ENCODE measurements at places on chromosomes 7 and 10. TPM values are rescaled to one million over a fixed set of nuclear protein-coding genes. Genes with fewer than 3 reads are reported as not detected.
A peak's percentile ranks its signal among the peaks of the same experiment; 100 is the strongest.

- no peak for DNase-seq
- H3K36me3 ChIP-seq: no peaks in the 10 kb centered on the region
- H3K27me3 ChIP-seq: no peaks in the 10 kb centered on the region
- no peak overlapping the region for H3K4me3 ChIP-seq
- H3K4me1 ChIP-seq: peaks cover 20% of the 10 kb centered on the region
- H3K27ac ChIP-seq: no peak overlapping the region
Observed at GRCh38 chr7:4131063-4131462, 551.0 kb upstream of the FOXK1 start.

DNA sequence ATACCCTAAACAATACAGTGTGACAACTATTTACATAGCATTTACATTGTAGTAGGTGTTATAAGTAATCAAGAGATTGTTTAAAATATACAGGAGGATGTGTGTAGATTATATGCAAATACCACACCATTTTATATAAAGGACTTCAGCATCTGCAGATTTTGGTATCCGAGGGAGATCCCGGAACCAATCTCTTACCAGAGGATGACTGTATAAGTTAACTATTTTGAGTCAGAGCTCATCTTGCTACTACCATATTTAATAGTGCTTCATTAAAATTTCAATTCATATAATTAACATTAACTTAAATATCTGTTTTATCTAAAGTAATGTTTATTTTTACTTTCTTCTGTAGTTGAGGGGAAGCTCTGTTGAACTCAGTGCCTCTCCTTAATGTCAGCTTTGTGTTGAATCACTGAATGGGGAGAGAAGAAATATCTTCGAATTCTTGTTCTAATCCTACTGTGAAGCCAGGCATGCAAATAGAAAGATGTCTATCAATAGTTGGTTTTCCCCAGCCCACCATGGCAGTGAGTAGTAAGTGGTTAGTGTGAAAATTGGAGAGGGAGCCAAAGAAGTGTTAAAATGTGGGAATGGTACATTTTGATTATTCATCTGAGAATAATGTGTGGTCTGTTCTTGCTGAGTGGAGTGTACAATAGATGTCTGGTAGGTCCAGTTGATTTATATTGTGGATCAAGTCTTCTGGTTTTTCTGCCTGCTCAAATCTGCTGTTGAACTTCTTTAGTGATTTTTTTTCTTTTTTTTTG lies 90.1 kb upstream of the CYP26C1 start:
- H3K27ac ChIP-seq: no peak overlapping the region
- no peaks in the 10 kb centered on the region for H3K27me3 ChIP-seq
- H3K4me1 ChIP-seq: peaks cover 2% of the 10 kb centered on the region
- no peak for DNase-seq
- H3K4me3 ChIP-seq: no peak overlapping the region

DNA sequence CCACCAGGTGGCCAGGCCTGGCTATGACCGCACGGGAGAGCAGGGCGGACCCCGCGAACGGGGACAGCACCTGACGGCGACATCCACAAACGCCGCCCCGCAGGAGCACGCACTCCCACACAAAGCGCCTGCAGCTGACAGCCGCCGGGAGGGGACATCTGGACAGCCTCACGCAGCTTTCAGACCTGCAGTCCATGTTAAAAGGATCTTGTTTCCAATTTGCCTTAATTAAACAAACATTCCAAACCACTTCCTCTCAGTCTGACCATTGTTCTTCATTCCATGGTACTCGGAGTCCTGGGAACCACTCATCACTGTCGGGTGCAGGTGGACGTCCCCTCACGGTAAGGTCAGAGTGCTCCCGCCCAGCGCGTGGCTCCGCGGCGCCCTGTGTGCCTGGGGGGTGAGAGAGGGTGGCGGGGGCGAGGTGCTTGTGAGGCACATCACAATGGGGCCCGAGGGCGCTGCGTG lies 5.9 kb upstream of the GPER1 start:
- no peak overlapping the region for H3K4me3 ChIP-seq
- H3K27ac ChIP-seq: no peak overlapping the region
- peaks cover 14% of the 10 kb centered on the region for H3K4me1 ChIP-seq
- no peak for DNase-seq
- no peaks in the 10 kb centered on the region for H3K36me3 ChIP-seq

DNA sequence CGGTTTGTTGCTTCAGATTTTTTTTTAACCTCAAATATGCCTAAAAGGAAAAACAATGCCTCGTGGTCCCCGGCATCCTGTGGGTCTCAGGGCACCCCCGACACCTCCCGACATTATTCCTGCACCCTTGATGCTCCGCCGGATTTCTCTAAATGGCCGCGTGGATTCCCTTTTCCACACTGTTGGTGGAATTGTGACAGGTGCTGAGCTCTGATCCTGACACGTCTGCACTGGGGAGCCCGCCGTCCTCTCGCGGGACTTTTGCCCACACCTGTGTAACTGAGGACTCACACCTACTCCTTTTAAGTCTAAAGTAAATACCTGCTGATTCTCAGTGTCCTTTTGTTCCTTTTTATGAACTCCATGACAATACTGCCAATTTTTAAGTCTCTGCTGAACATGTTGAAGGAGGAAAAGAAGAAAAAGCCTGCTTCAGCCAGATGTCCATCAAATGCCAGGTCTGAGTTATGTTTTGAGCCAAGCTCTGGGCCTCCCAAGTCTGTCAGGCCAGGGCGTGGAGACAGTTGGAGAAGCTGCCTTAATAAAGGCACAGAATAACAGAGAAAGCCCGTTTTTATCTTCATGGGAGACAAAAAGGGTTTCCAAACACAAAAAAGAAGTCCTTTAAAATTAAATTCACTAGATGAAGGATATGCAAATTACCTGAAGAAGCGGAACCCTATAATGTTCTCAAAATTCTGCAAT lies 568.2 kb downstream of the DNAJB6 start:
- no peak for DNase-seq
- H3K36me3 ChIP-seq: no peaks in the 10 kb centered on the region
- H3K27me3 ChIP-seq: no peaks in the 10 kb centered on the region
- no peaks in the 10 kb centered on the region for H3K4me1 ChIP-seq
- H3K27ac ChIP-seq: no peak overlapping the region
- H3K4me3 ChIP-seq: no peak overlapping the region

DNA sequence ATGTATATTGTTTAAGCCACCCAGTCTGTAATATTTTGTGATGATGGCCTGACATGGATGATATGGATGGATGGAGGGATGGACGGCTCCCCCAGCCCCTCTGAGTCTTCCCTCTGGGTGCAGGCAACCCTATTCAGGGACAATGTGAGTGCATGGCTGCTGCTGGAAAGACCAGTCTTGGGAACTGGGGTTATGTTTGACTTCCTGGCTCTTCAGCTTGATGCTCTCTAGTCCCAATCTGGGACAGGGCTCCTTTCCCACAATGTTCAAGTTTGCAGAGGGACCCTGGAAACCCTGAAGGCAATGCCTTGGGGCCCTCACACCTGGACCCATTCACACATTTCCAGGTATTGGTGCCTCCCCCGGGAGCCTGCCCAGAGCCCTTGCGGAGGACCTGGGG lies 52.3 kb upstream of the RET start:
- H3K27ac ChIP-seq: no peak overlapping the region
- H3K4me3 ChIP-seq: no peak overlapping the region
- H3K27me3 ChIP-seq: peaks cover 18% of the 10 kb centered on the region
- peaks cover 5% of the 10 kb centered on the region for H3K4me1 ChIP-seq

GRCh38 chr7:148277042-148277660 lies 313.4 kb upstream of the C7orf33 start:
- H3K4me1 ChIP-seq: no peaks in the 10 kb centered on the region
- no peaks in the 10 kb centered on the region for H3K36me3 ChIP-seq
- H3K27ac ChIP-seq: no peak overlapping the region
- H3K4me3 ChIP-seq: no peak overlapping the region
- DNase-seq: no peak
- no peaks in the 10 kb centered on the region for H3K27me3 ChIP-seq

DNA sequence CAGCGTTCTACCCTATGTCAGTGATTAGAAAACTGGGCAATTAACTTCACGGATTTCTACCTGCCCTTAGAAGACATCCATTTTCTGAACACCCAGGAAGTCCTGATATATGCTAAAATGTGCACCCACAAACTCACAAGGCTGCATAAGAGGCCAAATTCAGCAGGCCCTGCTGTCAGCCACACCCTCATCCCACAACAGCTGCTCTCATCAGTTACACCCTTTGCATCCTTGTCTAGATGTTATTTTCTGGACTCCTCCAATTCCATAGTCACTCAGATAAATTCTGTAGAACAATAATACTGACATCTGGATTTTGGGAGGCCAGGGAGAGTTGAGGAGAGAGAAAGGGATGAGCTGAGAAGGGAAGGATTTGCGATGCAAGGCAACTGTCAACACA lies 208.9 kb downstream of the TAX1BP1 start:
- no peak overlapping the region for H3K27ac ChIP-seq
- no peaks in the 10 kb centered on the region for H3K36me3 ChIP-seq
- no peaks in the 10 kb centered on the region for H3K27me3 ChIP-seq
- no peak for DNase-seq
- no peak overlapping the region for H3K4me3 ChIP-seq
- H3K4me1 ChIP-seq: peaks cover 4% of the 10 kb centered on the region

- no peaks in the 10 kb centered on the region for H3K36me3 ChIP-seq
- no peaks in the 10 kb centered on the region for H3K27me3 ChIP-seq
- DNase-seq: no peak
- peaks cover 7% of the 10 kb centered on the region for H3K4me1 ChIP-seq
Observed at GRCh38 chr7:112989531-112989930, 97.1 kb downstream of the GPR85 start.

GRCh38 chr7:120373174-120373573 lies 100.2 kb downstream of the KCND2 start:
- H3K4me1 ChIP-seq: no peaks in the 10 kb centered on the region
- DNase-seq: no peak
- no peaks in the 10 kb centered on the region for H3K36me3 ChIP-seq
- H3K27ac ChIP-seq: no peak overlapping the region
- no peaks in the 10 kb centered on the region for H3K27me3 ChIP-seq
- H3K4me3 ChIP-seq: no peak overlapping the region

GRCh38 chr7:133845005-133845404 lies 282.1 kb upstream of the LRGUK start:
- DNase-seq: no peak
- H3K4me1 ChIP-seq: no peaks in the 10 kb centered on the region
- H3K4me3 ChIP-seq: no peak overlapping the region
- H3K27me3 ChIP-seq: no peaks in the 10 kb centered on the region

- H3K4me3 ChIP-seq: no peak overlapping the region
- H3K27me3 ChIP-seq: no peaks in the 10 kb centered on the region
- H3K27ac ChIP-seq: no peak overlapping the region
Observed at GRCh38 chr7:823649-824048, 8.6 kb upstream of the SUN1 start.

DNA sequence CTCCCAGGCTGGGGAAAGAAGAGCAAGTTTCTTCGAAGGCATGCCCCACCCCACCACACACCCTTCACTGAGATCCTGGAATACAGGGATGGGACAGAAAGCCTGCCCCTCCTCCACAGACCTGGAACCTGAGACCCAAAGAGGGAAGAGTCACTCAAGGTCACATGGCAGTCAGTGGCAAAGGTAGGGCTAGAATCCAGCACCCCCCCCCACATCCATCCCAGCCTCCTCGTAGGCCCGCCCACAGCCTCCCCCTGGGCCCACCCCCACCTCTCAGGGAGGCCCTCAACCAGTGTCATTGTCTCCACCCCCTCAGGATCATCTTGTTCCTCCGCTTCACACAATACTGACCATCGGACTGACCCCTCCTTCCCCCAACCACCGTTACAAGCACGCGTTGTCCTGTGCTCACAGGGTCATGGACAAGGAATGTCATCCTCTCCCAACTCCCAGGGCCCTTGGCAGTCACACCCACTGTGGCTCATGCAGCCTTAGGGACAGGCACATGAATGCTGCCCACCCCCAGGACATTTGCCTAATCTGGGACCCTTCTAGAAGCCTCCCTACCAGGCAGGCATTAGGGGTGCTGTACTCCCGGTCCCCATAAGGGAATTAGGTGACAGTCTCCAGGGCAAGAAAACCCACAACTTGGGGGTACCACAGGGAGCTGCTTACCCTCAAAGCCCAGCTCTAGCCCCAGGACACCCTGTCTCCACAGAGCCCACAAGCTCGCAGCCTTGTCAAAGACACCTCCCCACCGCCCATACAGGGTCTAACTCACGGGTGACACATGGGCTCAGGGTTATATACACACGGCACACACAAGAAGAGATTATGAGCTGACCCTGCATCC lies 1.4 kb downstream of the KCNH2 start:
- H3K27ac ChIP-seq: no peak overlapping the region
- peaks cover 55% of the 10 kb centered on the region for H3K4me1 ChIP-seq
- H3K4me3 ChIP-seq: peak overlapping the region; percentile 20

DNA sequence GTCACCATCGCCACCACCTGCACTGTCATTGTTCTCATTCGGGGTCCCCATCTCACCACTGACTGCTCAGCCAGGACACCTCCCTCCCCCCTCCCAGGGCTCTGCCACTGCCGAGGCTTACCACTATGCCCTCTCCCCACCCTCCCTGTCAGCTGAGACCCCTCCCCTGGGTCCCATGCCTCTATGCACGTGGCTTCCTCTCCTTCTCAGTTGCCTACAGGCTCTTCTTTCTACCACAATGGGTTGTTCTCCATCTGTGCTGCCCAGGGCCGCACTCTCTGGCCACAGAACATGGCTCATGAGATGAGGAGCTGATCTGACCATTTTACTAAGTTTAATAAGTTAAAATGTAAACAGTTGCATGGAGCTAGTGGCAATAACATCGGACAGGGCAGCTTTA lies 16.1 kb upstream of the EN2 start:
- H3K36me3 ChIP-seq: no peaks in the 10 kb centered on the region
- no peaks in the 10 kb centered on the region for H3K4me1 ChIP-seq
- H3K27ac ChIP-seq: no peak overlapping the region
- peaks cover 88% of the 10 kb centered on the region for H3K27me3 ChIP-seq
- no peak overlapping the region for H3K4me3 ChIP-seq

DNA sequence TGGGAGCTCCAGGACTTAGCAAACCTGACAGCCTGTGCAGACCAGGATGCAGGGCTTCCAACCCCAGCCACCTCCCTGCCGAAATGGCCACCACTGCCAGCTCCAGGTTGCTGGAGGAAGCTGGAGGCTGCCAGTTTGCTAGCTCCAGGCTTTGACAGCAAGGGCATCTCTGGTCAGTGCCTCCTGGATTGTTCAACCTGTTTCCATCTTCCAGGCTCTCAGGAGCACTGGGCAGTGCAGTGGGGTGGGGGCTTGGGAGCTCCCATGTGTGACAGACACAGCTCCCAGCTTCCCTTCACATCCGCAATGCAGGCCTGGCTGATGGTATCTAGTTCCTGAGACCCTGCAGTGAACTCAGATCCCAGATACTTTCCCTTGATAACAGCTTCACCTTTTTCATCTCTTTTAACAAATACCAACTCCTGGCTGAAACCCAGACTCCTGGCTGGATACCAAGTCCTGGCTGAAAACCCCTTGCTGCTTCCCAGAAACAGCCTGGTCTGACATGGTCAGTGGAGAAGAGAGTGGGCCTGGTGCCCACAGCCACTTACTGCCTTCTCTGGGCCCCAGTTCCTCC lies 20.8 kb upstream of the RET start:
- H3K4me1 ChIP-seq: no peaks in the 10 kb centered on the region
- H3K36me3 ChIP-seq: no peaks in the 10 kb centered on the region
- H3K4me3 ChIP-seq: no peak overlapping the region
- DNase-seq: no peak
- peaks cover 6% of the 10 kb centered on the region for H3K27me3 ChIP-seq
- no peak overlapping the region for H3K27ac ChIP-seq

- no peak overlapping the region for H3K27ac ChIP-seq
- no peak for DNase-seq
- H3K36me3 ChIP-seq: no peaks in the 10 kb centered on the region
- no peak overlapping the region for H3K4me3 ChIP-seq
- H3K4me1 ChIP-seq: peaks cover 4% of the 10 kb centered on the region
Observed at GRCh38 chr10:46006219-46006618, 24.2 kb downstream of the NCOA4 start.

The MBL2 gene
- 1.1 TPM for total RNA-seq

The GRID2IP gene
- total RNA-seq: 0.44 TPM

The PRLHR gene
- not detected for total RNA-seq

The SRRM3 gene
- 1.5 TPM for total RNA-seq

The SLC16A9 gene
- 3.8 TPM for total RNA-seq

The RUFY2 gene
- total RNA-seq: 12.7 TPM

The LRRC18 gene
- total RNA-seq: not detected

The GUSB gene
- total RNA-seq: 53.7 TPM

The CLDN4 gene
- 532 TPM for total RNA-seq
